ENCODE measurements at places on chromosomes 1 and 21.

- DNase-seq = no peak
These were observed 151.2 kb downstream of the TGFBR3 start for GRCh38 chr1:91734761-91735160.

DNA sequence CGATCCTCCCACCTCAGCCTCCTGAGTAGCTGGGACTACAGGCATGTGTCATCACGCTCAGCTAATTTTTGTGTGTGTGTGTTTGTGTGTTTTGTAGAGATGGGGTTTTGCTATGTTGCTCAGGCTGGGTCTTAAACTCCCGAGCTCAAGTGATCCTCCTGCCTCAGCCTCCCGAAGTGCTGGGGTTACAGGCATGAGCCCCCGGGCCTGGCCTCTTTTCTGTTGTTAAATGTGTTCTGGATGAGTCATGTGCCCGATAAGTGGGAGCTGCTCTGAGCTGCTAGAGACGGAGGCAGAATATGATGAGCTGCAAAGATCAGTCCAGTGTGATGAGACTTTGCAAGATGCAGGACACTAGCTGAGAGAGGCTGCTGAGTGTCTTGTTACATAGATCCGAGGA lies 75.5 kb downstream of the VPS13D start:
- no peak for DNase-seq

DNA sequence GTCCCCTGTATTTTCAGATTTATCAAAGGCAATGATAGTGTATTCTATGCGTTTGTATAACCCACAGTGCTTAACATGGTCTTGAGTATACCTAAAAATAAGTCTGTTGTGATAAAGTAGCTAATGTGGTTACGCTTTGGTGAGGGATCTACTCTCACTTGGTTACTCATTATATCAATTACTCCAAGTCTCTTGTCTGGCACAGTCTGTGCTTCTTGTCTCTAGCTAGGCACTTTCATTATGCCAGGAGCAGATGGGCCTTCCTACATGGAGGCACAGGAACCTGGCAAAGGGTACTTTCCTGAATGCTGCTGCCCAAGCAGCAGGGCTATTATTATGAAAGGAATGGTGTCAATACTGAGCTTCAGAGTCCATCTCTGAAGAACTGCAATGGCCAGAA lies 4.2 kb upstream of the PTPN22 start:
- no peak for DNase-seq

GRCh38 chr1:22628698-22629444 lies 7.6 kb upstream of the C1QA start:
- no peak for DNase-seq

GRCh38 chr1:50214717-50215116 lies 106.0 kb downstream of the ELAVL4 start:
- DNase-seq = no peak

- peak; percentile 34 for DNase-seq
These were observed 9.2 kb upstream of the TTC22 start for GRCh38 chr1:54810153-54810942.

DNA sequence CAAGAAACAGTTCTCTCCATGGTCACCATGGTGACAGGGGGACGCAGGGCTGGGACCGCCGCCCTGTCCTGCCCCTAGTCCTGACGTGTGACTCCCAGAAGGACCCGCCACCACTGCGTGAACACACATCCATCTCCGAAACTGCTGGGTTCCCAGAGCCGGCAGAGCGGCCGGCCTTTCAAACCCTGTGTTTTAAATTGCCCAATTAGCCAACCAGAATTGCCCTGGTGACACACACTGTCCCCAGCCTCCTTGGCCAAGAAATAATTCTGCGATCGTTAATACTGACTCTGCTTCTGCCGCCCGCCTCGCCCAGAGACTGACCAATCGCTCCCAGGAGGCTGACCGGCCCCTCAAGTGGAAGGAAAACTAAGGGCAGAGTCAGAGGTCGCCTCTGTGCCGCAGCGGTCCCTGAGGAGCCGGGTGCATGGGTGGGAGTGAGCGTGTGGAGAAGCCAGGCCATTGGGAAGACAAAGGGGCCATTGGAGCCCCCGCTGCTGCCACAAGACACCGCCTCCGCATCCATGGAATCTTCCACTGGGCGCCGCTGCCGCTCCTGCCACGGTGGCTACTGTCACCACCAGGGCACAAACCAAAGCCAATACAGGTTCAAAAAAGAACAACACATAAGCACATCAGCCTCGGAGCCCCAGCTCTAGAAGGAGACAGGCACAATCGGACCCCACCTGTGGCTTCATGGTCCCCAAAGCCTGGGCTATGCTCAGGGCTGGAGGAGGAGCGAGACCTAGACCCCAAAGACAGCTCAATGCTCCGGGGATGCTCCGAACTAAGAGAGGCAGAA lies 273.2 kb downstream of the NPHP4 start:
- DNase-seq = no peak

- no peak for DNase-seq
These were observed 61.2 kb downstream of the GBP6 start for GRCh38 chr1:89425056-89425455.

- DNase-seq = no peak
These were observed 51.2 kb downstream of the MRPL39 start for GRCh38 chr21:25556091-25556490.

DNA sequence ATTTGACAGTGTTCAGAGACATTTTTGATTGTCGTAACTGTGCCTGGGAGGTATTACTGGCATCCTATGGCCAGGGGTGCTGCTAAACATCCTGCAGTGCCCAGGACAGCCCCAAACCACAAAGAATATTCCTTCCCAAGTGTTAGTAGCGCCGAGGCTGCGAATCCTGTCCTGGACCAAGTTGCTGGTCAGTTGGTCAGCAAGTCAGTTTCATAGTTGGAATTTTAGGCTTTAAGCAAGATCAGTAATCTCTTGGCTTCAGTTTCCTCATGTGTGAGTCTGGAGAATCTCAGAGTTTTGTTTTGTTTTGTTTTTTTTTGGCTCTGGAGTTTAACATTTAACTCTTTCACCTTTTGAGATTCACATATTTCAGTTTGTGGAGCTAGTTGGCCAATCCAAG lies 65.0 kb downstream of the MTR start:
- DNase-seq = no peak

DNA sequence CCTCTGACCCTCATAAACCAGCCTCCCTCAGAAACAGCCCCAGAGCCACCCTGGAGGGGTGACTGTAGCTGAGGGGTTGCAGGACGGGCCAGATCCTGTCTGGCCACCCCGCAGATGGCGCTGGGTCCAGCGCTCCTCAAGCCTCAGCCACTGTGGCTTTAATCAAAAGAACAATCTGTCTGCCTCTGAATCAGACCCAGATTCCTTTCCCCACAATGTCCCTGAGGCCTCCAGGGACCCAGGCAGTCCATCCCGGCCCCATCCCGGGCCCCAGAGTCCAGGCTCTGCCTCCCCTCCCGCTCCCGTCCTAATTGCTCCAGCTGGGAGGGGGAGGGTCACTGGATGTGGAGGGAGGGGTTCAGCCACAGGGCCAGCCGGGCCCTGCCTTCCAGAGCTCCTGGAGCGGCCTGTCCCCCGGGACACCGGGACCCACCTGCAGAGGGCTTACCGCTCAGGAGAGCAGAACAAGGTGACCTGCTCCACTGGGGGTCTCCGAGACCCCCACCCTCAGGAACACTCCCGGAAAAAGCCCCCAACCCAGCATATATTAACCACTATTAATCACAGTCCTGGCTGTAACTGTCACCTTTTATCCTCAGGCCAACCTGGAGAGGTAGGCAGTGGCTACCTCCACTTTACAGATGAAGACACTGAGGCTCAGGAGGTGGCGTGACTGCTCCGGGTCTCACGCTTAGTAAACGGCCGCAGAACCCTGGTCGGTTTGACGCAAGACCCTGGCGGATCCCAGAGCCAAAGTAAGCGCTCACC lies 836 bp upstream of the FBLIM1 start:
- DNase-seq = no peak

DNA sequence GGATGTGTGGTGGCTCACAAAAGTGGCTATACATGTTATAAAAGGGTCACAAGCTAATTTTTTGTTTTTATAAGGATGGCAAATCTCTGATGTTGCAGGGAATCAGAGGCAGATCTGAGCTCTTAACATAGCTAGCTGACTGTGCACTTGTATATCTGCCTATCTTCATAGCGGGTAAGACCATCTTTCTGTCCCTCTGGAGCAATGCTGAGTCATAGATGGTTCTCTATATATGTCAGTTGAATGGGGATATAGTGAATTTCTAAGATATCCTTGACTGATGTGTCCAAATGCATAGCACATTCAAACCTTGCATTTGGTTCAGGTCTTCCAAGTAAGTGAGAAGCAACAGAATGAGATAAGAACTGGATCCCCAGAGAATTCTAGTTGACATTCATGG lies 272.6 kb upstream of the PROX1 start:
- DNase-seq = no peak

GRCh38 chr1:155186067-155186793 lies 12.6 kb downstream of the TRIM46 start:
- DNase-seq = no peak

- DNase-seq = no peak
These were observed 45.3 kb downstream of the MAST2 start for GRCh38 chr1:45848714-45849113.

DNA sequence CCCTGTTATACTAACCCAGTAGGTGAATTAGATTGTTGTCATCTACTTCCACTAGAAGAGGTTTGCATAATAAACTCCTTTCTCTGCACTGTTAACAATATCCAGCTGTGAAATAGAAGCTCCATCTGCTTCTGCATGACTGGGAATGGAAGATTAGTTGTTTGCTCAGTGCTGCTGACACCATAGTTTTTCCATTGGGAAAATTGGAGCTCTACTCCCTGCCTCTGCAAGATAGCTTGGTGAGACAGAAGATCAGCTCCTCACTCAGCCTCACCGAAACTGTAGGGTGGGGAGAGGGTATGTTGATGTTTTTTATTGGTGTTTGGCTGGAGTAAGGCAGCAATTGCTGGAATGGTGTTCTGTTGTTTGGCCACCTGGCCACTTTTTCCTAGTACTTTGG lies 331.6 kb upstream of the ADAMTS5 start:
- no peak for DNase-seq

GRCh38 chr1:157367091-157367739 lies 185.1 kb downstream of the FCRL5 start:
- no peak for DNase-seq

DNA sequence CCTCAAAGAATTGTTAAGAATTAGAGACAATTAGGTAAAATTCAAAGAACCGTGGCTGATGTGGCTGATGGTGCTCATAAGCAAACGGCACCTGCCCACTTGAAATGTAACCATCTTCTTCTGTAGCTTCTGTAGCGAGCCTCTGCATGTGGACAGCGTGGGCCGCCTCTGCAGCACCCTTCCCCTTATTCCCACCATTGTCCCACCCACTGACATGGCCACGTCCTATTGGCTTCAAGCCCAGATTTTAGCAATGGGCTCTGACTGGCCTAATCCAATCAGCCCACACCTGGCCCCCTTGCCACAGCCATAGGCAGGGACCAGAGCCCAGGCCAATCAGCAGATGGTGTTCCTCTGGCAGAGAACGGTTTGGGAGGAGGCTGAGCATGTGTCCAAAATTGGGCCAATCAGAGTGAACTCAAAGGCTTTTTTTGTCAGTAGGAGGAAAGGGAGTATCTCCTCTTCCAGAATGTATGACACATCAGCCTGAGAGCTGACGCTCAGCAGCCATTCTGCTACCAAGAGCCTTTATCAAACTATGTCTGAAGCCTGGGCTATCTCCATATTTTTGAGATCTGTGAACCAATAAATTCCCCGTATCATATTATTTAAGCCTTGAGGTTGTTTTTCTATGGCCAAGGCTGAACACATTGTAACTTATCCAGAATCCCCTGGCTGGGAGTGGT lies 518.5 kb downstream of the SMYD3 start:
- no peak for DNase-seq

DNA sequence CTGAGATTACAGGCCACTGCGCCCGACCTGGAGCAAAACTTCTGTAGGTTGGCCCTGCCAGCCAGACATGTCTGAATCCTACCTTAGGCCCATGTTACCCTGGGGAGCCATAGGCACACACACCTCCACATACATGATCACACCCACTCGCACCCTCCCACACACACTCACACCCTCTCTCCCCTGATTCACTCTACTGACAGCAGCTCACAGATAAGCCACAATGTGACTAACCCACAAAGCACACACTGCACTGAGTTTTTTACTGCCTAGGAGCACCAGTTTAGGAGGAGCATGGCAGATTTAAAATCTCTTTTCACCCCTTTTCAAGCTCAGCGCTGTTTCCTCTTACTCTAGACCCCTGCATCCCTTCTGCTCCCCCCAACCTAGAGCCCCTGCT lies 41.7 kb downstream of the SLC30A1 start:
- DNase-seq = no peak

DNA sequence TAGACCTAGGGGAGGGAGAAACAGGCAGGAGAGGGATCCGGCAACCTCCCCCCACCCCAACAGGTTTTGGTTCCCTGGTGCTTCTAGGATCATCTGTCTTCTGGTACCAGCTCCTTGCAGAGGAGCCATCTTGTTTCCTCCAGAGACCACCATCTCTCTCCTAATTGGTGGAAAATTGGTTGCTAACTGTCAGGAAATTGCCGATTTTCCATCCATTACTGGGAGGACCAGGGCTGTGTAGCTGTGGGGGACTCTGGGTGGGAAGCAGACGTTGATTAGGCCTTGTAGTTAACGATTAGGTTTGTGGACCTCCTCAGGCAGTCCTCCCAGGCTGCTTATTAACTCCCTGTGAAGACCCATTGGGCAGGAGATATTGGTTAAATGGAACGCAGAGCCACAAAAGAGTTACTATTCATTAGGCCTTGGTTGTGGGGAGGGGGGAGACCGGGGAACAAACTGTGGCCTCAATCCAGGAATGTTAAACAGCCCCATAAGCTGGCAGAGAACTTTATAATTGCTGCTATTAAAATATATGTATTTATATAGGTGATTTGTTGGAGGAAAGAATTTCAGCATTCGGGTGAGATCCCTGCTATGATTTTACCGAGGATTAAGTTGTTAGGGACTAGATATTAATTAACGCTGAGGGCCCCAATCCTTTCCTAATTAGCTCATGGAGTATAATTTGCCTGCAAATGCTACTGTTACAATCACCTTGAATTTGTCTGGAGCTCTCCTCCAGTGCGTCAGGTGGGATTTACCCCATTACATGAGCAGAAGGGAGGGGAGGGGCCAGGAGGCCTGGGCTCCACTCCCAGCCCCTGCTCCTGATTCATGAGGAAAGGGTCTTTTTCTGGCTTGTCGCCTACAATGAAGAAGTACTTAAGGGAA lies 61.2 kb upstream of the TRABD2B start:
- no peak for DNase-seq

GRCh38 chr1:234827656-234828055 lies 217.7 kb upstream of the IRF2BP2 start:
- DNase-seq = no peak

DNA sequence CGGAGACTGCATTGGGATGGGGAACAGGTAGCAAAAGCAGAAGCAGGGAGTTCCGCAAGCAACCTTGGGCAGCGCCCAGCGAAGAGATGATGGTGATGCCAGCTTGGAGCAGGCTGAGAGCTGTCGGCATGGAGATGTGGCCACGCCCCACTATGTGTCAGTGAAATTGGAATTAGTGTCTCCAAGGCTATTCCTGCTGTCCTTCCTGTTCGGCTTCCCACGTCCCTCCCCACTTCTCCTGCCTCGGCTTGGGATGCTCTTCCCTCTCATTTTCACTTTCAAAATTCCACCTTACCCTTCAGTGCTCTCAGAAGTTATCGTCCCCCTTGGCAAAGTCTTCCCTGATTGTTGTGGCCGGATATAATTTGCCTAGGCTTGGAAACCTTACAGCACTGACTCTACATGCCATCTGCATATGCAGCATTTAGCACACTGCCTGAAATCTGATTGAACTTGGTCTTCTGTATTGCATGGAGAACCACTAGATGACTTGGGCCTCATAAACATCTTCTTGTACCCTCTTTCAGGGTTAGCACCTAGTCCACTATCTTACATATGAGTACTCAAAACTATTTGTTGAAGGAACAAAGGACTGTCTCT lies 270.7 kb upstream of the RUNX1 start:
- no peak for DNase-seq

- DNase-seq = no peak
These were observed 110.1 kb downstream of the VPS13D start for GRCh38 chr1:12339811-12340543.
